ENCODE measurements at places on chromosomes 3 and 15. TPM values are rescaled to one million over a fixed set of nuclear protein-coding genes. Genes with fewer than 3 reads are reported as not detected.

RETNLB gene
- 0.50 TPM for total RNA-seq

SRP14 gene
- 117 TPM for total RNA-seq

HRG gene
- not detected for total RNA-seq

LTF gene
- not detected for total RNA-seq

IQCF5 gene
- total RNA-seq = not detected

CFAP91 gene
- 0.58 TPM for total RNA-seq

WWTR1 gene
- total RNA-seq = 1.1 TPM

FBXL2 gene
- not detected for total RNA-seq

Measured in T-cell (primary cell).